ENCODE measurements at places on chromosomes 5 and 9.

DNA sequence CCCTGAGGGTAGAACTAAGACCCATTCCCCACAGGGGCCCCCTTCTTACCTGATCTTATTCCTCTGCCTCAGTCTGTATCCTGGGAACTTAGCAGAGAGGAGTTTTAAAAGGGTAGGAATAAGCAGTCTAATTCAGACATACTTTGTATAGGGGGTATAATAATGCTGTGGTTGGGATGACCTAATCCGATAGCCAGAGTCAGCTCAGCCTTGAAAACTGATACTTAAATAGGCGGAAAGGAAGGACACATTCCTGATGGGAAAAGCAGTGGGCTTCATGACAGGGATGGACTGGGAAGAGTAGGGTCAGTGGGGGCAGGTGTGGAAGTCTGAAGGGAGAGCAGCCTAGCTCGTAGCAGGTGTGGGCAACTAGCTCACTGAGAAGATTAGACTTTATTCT lies 52.2 kb upstream of the TESK1 start:
- DNase-seq = no peak

GRCh38 chr5:66596636-66597182 lies 516 bp downstream of the MAST4 start:
- DNase-seq = no peak

DNA sequence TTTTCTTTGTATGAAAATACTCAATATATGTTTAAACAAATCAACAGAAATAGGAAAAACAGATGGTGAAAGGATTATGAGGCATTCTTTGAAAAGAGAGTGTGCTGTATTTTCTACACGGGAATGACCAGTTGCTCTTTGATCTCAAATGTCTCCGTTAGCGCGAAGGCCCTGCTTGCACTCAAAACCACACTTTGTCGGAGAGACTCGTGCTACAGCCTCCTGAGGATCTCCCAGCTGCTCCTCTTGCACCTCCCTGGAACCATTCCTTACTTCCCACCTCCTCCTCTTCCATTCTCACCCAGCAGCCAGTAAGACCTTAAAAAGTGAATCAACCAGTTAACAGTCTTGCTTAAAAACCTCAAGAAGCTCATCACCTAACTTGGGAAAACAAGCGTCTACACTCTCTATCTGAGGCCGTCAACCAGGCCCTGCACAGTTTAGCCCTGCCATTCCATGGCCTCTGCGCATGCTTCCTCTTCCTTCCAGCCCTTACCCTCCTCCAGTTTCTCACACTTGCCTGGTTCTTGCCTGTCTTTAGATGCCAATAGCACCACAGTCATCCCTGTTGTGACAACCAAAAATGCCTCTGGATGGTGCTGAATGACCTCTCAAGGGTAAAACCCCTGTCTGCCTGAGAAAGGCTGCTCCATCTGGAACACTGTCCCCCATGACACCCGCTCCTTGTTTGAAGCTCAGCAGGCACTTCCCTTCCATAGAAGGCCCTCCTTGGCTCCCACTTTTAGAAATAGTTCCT lies 594.7 kb upstream of the WWC1 start:
- DNase-seq = no peak

DNA sequence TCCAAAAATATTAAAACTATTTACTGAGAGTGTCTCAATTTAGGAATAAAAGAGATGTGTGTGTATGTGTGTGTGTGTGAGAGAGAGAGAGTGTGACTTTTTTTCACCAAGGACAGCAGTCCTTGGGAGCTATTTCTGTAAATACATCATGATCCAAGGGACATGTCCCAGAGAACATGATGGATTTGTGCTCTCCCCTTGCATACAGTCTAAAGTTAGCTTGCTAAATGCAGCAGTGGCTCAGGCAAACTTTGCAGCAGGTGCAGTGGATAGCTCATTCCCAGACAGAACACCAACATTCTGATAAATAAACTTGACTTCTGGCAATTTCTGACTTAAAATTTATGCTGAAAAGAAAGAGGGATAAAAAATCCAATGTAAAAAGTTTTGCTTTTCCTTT lies 55.4 kb upstream of the SGCD start:
- no peak for DNase-seq

GRCh38 chr5:147796556-147797308 lies 14.2 kb upstream of the JAKMIP2 start:
- no peak for DNase-seq

DNA sequence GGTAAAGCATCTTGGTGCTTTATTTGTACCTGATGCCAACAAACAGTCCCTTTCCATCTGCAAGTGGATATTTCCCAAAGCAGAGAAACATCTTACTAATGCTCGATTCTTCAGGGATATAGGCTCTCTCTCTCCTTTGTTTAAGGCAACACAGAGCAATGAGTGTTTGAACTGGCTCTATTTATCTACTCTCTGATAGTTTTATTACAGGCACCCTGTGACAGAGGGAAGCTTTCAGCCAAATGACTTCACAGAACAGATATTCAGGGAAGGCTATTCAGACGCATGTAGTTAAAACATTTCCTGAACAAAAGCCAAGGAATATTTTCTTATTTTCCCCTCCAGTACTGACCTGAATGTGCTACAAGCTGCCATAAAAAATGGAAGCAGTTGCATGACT lies 141.8 kb downstream of the YIPF5 start:
- DNase-seq = peak; percentile 90

DNA sequence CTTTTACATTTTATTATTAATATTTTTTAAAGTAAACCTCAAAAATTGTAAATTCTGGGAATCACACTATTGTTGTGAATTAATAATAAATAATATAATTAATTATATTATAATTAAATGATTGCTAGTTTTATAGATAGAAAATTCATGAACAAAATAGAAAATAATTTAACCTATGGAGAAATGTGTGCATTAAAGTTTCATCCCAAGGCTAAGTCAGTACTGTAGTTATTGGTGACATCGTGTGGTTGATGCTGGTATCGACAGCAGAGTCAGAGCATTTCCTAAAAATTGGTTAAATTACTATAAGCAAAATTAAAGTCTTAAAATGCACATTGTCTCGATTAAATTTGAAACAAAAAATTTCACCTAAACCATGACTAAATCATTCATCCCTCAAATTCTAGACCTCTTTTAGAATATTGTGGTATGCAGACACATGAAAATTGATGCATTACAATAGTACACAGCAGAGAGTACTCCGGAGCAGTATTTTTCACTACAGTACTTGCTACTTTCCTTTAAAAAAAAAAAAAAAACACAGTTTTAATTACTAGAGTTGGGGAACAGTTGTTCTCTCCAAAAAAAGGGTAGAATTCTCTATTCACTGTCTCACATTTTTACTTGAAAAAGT lies 73.9 kb downstream of the RORB start:
- peak; percentile 18 for DNase-seq

GRCh38 chr5:144503123-144503522 lies 332.4 kb downstream of the KCTD16 start:
- no peak for DNase-seq

DNA sequence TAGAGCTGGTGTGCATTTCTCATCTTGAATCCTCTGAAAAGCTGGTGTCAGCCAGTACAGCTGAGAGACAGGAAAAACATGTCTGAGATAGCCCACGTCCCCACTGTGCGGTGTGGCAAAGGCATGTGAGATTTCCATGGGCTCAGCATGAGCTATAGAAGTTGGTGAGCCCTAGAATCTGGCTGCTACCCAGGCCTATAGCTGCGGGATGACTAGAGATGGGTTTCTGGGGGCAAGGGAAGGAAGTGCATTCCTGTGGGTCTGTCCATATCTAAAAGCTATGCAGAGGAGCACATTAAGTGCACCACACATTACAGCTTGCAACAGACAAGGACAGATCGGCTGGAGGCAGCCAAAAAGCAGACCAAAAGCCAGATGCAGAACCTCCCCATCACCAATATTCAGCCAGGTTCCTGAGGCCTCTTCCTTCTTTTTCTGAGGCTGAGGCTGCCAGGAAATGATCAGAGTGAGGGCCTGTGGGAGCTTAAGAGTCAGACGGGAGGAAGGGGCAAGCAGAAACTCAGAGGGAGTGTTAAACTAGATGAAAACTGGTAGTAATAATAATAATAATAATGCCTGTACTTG lies 55.8 kb upstream of the RANBP3L start:
- peak; percentile 76 for DNase-seq

GRCh38 chr5:36073595-36074216 lies 7.0 kb upstream of the UGT3A2 start:
- DNase-seq = no peak

- peak; percentile 60 for DNase-seq
Observed at GRCh38 chr9:116100711-116101121, 52.9 kb upstream of the PAPPA start.

GRCh38 chr5:10162468-10162867 lies 87.2 kb downstream of the ATPSCKMT start:
- no peak for DNase-seq

DNA sequence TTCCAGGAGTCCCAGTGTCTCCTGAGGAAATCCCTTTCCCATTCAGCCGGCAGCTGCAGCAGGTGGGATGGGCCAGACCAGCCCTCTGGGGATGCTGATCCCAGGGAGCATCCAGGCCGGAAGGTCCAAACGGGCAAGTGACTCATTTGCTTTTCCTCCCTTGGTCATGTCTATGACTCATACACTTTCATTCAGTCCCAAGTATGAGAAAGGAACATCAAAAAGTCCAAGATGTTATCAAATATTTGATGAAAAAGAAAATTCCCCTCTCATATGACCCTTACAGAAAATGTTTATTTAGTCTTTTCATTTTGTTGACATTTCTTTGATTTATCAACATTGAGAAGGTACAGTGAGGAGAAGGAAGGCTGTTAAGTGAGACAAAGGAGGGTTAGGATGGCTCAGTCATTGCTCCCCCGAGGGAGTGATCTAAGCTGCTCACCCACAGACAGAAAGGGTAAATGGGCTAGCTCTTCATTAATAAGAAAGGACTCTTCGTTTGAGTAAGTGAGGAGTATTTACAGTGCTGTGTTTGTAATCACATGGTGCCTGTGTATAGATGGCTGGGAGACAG lies 117.6 kb upstream of the ANKRD55 start:
- DNase-seq = peak; percentile 77

- no peak for DNase-seq
Observed at GRCh38 chr9:133563291-133563796, 28.8 kb downstream of the ADAMTSL2 start.

DNA sequence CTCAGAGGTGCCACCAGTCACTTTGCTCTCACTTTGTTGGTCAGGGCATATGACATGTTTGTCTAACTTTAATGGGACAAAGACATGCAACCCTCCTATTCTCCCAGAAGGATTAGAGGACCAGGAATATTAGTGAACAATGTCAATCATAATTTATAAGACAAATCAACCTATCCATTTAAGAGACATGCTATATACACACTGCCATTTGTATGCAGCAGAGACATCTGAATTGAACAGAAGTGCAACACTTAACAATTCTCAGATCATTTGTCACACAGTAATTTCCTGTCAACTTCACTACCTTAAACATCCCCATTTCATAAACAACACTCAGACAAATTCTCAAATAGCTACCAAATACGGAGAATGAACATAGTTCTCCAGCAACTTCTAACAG lies 273.6 kb upstream of the RGMB start:
- DNase-seq = no peak

- DNase-seq = no peak
Observed at GRCh38 chr9:13970018-13970417, 343.9 kb downstream of the NFIB start.

DNA sequence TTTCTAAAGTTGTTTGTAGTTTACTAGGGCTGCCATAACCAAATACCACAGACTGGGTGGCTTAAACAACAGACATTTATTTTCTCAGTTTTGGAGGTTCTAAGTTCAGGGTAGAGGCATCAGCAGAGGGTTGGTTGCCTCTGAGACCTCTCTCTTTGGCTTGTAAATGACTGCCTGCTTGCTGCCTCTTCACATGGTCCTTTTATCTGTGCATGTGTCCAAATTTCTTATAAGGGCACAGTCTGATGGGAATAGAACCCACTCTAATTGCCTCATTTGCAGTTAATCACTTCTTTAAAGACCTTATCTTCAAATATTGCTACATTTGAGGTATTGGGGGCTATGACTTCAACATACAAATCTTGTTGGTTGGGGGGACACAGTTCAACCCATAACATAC lies 36.8 kb downstream of the GPBP1 start:
- DNase-seq = no peak

DNA sequence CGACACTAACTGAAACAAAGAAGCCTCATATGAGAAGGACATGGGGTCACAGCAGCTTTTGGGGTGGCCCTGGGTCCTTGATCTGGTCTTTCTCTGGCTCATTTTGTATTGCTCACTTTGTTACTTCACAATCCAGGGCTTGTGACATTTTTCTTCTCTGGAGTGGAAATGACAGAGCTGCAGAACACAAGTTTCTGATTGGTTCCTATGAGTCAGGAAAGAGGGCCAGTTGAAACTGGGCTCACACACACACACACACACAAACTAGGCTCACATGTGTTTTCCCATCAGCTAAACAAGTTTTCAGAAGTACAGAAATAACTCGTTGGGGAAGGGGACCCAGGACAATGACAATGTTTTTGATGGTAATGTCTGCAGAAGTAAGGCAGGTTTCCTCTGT lies 54.3 kb downstream of the TMC1 start:
- no peak for DNase-seq

DNA sequence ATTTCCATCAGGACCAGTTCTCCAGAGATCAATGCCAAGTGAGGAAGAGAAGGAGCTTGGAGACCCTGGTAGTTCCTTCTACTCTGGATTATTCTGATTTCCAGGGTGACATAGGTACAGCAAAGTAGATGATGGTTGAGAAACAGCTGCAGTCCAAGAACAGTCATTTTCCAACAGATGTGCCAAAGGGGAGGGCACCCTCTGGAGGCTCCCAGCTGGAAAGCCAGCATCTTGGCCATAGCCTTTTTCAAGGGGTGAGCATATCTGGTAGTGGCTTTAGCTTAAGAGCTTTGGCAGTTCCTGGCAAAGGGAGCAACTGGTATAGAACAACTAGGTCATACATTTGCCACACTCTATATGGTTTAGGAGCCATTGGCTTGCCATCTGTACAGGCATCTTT lies 492.7 kb downstream of the RASEF start:
- no peak for DNase-seq

GRCh38 chr5:51678330-51678729 lies 295.1 kb downstream of the ISL1 start:
- no peak for DNase-seq

- DNase-seq = no peak
Observed at GRCh38 chr9:130334915-130335314, 69.4 kb downstream of the HMCN2 start.

DNA sequence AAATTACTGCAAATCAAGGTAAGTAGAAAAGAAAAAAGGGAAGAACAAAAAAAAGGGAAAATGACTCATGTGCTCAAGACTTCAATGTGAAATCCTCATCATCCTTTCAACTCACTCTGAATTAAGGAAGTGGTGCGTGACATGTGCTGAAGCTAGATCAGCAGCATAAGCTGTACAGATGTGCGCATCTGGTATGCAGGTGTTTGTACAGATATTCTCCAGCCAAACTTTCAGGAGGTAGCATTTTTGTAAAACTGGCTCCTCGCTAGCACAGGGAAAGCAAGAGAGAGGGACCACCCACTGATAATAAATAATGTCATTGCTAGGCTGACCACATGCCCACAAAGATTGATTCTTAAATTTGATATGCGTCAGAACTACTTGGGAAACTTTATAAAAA lies 253.9 kb upstream of the RGMB start:
- DNase-seq = no peak

- no peak for DNase-seq
Observed at GRCh38 chr5:174145821-174146220, 100.3 kb downstream of the NSG2 start.
